ENCODE measurements at places on chromosomes 2 and 18.

DNA sequence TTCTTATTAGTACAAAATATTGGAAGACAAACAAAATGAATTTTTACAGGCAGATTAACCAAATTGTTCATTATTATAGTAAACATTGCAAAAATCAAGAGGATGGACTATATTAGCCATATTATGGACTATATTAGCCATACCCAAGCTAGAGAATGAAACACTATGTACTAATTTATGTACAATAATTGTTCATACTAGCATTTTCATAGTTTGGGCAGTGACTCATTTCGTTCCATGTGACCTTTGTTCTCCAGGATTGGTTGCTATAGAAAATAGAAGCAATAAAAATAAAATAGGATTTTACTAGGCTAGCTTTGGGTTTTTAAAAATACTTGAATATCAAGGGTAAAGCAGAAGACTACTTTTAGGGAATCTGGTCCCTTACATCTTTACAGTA is 176.8 kb downstream of the ZEB2 start:
- DNase-seq: no peak

DNA sequence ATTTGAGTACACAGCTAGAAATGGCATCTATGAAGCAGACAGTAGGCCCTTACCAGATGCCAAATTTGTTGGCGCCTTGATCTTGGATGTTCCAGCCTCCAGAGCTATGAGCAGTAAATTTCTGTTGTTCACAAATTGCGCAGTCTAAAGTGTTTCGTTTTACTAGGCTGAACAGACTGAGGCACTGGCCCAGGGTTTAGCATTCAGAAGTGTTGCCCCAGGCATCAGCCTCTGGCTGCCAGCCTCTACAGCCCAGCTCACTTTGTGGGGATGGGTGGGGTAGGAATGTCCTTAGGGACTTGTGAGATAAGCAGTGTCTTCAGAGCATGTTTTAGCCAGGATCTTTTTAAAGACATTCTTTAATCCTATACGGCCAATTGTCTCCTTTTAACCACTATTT is 51.5 kb upstream of the MGAT5 start:
- DNase-seq: no peak

DNA sequence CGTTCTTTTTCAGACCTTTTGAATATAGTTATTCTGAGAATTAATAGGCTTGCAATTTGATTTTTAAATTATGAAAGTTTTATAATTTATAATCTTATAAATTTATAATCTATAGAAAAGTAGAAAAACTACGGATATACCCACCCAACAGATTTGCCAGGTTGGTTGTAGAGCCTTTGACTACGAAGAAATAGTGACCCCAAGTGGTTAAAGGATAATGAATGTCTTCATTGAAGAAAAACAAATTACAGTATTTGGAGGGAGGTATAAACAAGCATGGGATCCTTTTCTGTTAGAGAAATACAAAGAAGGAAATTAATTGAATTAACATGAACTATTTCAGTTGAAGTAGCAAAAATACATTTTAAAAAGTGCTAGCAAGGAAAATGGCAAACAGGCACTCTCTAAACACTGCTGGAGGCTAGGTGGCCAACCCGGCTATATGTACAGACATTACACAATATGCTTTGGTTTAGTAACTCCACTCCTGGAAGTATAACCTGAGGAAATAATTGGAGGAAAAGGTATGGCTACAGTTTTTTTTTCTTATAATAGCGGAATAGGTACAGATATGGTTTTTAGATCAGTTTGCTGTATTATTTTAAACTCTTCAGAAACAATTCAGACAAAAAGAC is 110.9 kb downstream of the MIB1 start:
- no peak for DNase-seq

GRCh38 chr2:69145204-69145603 is 132.2 kb downstream of the ANTXR1 start:
- no peak for DNase-seq

GRCh38 chr2:171100370-171100769 is 60.3 kb downstream of the TLK1 start:
- DNase-seq: no peak

DNA sequence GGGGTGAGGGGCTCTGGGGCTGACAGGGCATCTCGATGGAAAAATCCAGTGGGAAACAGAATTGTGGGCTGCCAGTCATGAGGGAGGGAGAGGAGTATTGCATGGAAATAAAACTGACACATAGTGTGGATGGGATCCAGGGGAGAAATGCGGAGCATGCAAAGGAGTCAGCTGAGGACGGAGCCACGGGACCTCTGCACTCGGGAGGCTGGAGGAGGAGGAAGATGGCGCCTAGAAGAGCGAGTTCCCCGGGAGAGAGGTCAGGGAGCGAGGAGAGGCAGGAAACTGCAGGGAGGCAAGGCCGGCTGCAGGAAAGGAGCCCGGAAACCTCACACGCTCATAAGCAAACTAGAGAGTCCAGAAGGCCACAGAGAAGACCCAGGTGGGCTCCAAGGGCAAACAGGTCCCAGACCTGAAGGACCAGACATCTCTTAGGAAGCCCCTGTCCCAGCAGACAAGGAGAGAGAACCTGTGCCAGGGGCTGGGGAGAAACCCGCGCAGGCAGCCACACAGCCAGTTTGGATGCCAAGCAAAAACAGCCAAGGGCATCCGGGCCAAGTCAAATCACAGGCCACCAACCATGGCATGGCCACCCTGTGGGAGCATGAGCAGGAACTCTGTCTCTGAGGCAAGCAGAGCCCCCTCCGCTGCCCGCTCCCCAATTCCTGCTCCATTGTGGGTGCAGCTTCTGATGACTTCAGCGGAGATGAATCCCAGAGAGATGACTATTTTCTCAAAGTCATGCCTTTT is 218.8 kb upstream of the ID2 start:
- no peak for DNase-seq

Measured in fibroblast of skin of left quadriceps (primary cell).